ENCODE measurements at places on chromosomes 5 and 9.
A peak's percentile ranks its signal among the peaks of the same experiment; 100 is the strongest.

- DNase-seq: no peak
Measured at GRCh38 chr5:8304341-8304740, 435.4 kb downstream of the MTRR start.

GRCh38 chr5:32692036-32692746 lies 18.9 kb upstream of the NPR3 start:
- peak; percentile 82 for DNase-seq

- peak; percentile 76 for DNase-seq
Measured at GRCh38 chr9:16029046-16029615, 476.3 kb downstream of the CCDC171 start.

GRCh38 chr9:113343732-113344231 lies 3.7 kb upstream of the WDR31 start:
- no peak for DNase-seq

- no peak for DNase-seq
Measured at GRCh38 chr5:11814373-11814772, 89.9 kb downstream of the CTNND2 start.

- no peak for DNase-seq
Measured at GRCh38 chr5:135024956-135025729, 8.9 kb downstream of the PITX1 start.

DNA sequence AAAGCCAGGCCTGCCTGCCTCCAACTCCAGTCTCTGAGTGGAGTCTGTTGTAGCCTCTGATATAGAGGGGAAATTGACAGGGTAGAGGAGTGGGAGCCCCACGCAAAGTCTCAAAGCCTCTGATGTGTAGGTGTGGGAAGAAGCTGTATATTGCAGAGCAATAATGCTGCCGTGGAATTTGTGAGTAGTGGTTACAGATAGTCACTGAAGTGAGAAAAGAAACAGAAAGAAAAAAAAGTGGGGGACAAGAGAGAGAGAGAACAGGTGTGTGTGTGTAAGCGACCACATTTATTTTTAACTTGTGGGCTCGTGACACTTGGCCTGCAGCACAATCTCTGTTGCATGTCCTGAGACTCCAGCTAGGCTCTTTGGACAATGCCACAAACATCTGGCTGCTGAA lies 227.8 kb downstream of the NSG2 start:
- no peak for DNase-seq

DNA sequence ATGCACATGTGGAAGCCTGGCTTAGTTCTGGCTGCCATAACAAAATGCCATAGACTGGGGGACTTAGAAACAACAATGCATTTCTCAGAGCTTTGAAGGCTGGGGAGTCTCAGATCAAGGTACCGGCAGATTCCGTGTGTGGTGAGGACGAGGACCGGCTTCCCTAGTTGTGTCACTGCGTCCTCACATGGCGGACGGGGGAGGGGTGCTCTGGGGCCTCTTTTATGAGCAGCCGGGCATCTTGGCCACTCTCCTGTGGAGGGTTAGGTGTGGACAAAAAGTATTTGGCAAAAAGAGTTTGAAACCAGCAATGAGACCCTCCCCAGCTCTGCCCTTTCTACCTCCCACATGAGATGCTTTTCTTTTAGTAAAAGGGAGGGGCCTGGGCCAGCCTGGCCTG lies 118.5 kb upstream of the LPCAT1 start:
- no peak for DNase-seq

DNA sequence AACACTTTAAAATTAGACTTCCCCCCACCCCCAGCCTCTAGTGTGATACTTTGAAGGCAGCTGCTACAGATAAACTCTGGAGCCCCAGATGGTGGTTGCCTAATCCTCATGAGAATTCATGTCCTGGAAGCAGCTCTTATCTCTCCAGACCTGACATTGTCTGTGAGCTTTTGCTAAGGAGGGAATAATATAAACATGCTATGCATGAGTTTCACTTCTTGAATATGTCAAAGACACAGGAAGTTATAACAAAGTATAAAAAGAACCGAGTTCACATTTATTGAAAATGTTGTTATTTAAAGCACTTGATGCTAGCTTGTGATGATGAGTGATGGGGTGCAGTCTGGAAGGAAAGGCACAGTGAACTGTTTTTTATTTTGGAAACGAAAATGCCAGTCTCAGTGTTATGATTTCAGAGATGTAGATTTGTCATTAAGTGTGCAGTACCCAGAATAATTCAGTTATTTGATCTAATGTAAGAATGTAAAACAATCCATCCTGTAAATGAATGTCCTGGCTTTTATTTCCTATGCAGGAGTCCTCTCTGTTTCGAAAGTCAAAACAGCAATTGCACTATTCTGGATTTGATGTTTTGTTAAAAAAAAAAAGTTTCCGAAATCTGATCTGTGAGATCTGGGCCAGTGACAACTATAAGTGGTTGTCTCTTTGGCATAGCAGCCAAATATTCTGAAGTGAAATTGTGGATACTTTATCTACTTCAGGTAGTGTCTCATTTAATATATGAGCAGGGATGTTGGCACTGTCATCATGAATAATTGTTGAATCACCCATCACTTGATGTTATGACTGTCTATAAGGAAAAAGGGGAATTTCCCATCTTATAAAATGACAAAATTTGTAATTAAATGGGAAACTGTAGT lies 77.0 kb downstream of the ZCCHC7 start:
- DNase-seq: no peak

DNA sequence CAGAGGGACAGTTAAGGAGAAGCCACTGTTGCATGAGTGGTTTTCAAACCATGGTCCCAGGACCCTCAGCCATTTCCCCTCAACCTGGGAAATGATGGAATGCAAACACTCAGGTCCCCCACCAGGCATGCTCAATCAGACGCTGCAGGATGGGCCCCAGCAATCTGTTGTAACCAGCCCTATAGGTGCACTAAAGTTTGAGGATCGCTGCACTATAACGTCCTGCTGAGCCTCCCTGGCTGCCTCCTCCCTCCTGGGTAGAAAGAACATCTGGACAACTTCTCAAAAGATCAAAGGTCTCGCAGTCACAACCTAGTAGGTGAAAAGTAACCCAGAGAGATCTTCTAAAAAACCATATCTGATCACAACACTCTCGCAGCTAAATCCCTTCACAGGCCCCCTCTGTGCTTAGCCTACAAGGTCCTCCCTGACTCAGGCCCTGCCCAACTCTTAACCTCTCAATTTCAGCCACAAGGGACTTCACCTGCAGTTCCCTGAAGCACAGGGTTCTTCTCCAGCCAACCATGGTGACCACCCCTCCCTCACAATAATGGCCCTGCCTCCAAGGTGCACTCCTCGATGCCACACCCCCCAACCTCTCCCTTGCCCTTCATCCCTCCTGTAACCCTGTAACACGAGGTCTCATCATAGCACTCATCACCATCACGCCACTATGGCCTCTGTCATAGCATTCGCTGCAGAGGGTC lies 3.5 kb downstream of the SHB start:
- DNase-seq: no peak

DNA sequence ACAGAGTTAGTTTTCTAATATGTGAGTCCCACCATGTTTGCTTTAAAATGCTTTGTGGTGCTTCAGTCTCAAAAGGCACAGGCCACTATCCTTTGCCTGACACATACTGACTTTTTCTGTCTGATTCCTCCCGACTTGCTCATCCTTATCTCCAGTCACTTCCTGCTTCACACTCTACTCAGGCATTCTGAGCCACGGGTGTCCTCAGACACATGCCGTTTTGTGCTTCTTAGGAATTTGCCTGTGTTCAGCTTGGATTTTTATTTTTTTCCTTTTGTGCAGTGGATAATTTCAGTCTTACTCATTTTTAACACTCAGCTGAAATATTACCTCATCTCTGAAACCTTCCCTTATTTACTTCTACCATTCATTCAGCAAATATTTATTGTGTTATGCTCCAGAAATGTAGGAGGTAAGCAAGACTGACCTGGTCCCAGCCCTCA lies 54.1 kb downstream of the MAN2A1 start:
- peak; percentile 89 for DNase-seq

- DNase-seq: no peak
Measured at GRCh38 chr9:131633491-131634031, 88.2 kb downstream of the PRRT1B start.

- DNase-seq: peak; percentile 13
Measured at GRCh38 chr5:84130006-84130580, 254.6 kb downstream of the EDIL3 start.

DNA sequence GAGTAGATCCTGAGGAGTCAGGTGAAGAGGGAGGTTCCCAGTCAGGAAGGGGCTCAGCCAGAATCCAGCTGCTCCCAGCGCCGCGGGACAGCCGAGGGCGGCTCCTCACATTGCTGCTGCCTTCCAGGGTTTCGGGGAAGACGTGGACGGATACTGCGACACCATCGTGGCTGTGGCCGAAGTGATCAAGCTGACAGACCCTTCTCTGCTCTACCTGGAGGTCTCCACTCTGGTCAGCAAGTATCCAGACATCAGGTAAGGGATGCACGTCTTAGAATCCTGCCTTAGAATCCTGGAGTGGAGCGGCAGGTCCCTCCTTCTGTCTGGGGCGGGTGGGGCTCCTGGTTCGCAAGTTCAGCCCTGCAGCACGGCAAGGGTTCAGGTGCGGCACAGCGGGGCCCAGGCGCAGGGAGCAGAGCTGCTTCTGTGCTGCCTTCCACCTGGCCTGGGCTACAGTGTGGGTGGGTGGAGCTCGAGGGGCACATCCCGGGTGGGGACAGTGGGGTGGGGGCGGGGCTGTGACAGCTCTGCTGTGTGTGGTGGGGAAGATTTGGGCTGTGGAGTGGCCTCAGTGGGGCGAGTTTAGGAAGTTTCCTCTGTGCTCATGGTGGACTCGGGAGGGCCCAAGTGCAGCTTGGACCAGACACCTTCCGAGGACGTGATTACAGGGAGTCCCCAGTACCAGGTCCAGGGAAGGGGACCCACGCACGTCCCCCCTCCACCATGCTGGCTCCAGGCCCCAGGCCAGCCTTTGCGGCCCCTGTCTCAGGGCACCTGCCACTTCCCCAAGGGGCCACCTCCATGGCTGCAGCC lies 22.8 kb downstream of the EXOC3 start:
- DNase-seq: no peak

- peak; percentile 34 for DNase-seq
Measured at GRCh38 chr5:13745508-13745907, 199.0 kb downstream of the DNAH5 start.

DNA sequence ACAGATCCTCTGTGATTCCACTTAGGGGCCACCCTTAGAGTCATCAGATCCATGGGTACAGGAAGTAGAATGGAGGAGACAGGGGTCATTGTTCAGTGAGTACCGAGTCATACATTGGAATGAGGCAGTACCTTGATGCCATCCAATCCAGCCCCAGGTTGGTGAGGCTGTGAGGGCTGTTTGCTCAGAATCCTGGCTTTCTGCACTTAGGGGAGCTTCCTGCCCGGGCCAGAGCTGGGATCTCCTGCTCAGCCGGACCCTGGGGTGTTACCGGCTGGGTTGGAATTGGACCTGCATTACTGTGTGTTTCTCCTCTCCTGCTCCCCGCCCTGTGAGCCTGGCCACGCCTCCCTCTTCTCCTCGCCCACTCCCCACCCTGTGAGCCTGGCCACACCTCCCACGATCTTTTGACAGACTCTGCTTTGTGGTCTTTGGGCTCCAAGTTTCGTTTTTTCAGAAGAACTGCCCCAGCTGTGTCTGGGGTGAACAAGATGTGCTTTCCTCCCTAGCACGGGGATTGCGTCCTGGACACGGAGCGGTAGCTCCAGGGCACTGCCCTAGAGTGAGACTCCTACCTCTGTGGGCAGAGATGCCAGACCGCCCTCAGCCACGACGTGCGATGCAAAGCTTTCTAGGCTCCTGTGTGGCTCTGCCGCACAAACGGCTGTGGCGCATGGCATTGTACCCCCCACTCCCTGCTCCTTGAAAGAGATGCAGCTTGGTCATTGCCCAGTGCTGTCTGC lies 15.4 kb downstream of the TRAF2 start:
- DNase-seq: no peak

GRCh38 chr9:2083479-2083878 lies 68.3 kb downstream of the SMARCA2 start:
- peak; percentile 73 for DNase-seq

DNA sequence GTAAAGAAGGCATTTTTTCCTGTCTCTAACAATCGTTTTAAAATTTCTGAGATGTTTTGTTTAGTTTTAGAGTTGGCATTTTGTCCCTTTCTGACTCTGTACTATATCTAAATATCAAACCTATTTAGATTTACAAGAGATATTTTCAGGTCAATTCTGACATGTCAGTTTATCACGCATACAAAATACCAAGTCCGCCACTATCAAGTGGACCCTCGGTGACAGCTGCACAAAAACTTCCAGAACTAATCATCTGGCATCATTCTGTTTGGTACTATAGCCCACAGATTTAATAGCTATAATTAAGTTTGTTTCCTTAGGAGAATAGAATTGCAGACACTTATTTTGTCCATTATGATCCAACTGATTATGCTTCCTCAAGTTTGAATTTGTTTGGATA lies 1278.2 kb downstream of the CDH12 start:
- no peak for DNase-seq

DNA sequence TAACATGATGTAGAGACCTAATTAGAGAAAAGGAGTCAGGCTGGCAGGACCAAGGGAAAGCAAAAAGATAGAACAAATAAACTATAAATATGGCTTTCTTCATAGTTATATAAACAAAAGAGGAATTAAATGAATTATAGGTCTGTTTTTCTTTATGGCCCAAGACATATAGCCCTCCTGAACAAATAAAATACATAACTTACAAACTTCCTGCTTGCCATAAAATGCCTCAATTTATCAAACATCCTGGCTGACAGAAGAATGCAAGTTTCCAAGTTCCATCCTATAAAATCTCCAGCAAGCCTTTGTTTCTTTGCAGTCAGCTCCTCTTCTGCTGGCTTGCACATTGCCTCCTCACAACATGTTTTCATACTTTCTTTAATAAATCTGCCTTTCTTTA lies 31.3 kb upstream of the IRGM start:
- no peak for DNase-seq

- no peak for DNase-seq
Measured at GRCh38 chr9:86369810-86370209, 15.6 kb upstream of the TUT7 start.

GRCh38 chr9:77457916-77458592 lies 190.1 kb downstream of the GNA14 start:
- peak; percentile 61 for DNase-seq

DNA sequence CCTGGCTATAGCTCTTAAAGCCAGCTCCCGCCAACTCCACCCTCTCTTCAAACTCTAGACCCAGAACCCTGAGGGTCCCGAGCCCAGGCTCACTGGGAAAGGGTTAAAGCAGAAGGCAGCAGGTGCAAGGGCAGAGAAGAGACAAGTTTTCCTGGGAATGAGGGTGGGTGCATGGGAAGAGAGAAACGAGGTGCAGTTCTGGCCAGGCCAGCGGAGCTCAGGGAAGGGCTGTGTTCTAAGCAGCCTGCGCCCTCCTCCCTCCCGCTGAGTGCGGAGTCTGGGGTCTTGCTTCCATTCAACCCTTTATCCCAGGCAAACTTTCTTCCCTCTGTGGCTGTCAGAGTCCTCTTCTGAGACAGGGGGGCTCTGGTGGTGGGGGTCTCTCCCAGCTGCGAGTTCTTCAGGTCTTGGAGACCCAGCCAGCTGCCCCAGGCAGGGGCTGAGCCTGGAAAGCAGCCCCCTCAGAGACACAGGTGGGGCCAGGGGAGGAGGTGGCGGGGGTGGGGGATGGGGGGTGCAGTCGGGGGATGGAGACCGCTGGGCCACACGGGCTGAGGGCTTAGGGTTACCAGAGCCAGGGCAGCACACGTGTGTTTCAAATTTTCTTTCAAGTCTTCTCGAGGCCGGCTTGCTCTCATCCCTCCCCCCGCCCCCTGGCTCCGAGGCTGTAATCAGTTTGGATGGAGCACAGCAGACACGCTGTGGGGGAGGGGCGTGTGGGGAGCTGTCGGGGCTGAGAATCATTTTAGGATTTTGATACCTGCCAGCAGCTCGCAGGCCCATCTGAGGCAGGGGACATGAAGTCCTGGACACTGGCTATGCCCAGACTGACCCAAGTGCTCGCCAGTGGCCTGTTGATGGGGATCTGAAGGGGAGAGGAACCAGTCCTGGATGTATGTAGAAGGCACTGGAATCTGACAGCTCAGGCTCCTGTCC lies 169.6 kb upstream of the SMIM23 start:
- DNase-seq: no peak
